ENCODE measurements at places on chromosomes 3 and 15.

GRCh38 chr15:59329570-59330350 is 42.9 kb downstream of the MYO1E start:
- DNase-seq = no peak

GRCh38 chr3:138624518-138624917 is 15.9 kb downstream of the FAIM start:
- DNase-seq = no peak

DNA sequence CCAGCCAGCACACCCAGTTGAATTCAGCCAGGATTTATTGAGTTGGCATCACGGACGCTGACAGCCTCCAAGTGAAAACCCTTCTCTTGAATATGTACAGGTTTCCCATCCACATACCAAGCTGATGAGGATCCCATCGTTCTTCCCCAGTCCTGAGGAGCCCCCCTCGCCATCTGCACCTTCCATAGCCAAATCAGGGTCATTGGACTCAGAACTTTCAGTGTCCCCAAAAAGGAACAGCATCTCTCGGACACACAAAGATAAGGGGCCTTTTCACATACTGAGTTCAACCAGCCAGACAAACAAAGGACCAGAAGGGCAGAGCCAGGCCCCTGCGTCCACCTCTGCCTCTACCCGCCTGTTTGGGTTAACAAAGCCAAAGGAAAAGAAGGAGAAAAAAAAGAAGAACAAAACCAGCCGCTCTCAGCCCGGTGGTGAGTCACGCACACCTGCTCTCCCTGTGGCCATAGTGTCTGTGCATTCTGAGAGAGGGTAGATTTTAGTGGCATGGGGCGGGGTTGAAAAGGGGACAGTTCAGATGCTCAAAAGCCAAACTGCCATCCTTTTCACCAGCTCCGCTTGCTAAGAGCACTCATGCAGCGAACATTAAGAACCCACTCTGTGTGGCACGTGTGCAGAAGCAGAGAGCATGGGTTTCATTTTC is 51.2 kb downstream of the KLHL25 start:
- no peak for DNase-seq

GRCh38 chr3:39208463-39209055 is 16.2 kb upstream of the XIRP1 start:
- DNase-seq = peak; percentile 48

- DNase-seq = no peak
Measured at GRCh38 chr15:79430901-79431635, 1.1 kb upstream of the MINAR1 start.

DNA sequence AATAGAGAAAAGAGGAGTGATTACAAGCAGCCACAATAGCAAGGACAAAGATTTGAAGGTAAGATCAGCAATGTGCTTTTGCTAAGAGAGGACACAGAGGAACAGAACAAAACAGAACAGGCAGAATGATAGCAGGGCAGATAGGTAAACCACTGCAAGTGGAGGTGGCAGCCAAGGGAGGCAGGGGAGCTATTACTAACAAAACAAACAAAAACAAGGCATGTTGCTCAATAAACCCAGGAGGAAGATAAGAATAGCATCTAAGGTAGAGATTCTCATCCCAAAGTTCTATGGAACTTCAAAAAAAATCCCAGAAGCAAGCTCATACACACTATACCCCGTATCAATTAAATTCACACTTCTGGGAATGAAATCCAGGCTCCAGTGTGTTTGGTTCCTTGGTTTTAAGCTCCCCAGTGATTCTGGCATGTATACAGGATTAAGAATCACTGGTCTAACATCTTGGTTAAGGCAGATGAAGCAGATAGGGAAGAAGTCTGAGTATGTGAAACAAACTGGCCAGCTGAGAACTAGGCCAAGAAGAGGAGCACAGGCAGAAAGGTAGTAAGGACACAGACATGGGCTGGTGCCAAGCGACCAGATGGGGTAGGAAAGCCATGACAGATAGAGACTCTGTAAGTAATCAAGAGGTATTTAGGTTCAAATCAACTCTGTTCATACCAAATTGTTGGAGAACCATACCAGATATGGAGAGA is 189.2 kb downstream of the DTWD1 start:
- no peak for DNase-seq

GRCh38 chr3:33722626-33723370 is 4.7 kb upstream of the CLASP2 start:
- no peak for DNase-seq

DNA sequence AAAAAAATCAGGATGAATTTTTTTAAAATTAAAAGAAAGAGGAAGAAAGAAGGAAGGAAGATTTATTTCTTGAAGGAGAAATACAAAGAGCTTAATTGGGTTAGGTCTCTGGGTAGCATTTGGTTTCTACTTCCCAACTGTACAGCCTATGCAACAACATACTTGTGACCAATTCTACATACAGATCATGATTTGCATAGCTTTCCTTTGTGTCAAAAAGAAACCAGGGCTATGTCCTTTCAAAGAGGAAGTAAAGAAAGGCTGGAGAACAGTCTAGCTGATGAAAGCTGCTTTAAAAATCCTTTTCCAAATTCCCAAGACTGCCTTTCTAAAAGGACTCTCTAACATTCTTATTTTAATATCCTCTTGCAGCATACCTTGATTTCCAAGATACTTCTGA is 6.1 kb upstream of the HGD start:
- DNase-seq = no peak

DNA sequence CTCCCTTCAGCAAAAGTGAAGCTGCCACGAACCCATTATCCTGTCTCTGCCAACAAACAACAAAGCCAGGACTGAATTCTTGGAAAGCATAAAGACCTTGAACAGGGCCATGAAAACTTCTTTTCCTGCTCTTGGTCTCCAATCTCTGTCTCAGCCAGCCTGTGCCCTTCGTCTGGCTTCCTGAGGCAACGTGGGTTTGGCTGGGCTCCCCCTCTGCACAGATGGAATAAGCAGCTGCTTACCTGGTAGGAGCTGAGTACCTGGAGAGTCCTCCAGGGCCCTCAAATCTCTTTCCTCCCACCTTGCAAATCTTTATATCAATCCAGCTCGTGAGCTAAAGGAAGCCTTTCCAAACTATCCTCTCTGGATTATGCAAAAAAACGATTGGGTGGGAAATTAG is 97.6 kb upstream of the PSMD6 start:
- no peak for DNase-seq
